Activated effector memory CD4-positive, alpha-beta T cell treated with anti-CD3 and anti-CD28 coated beads, Interleukin-2, amount 50 U/mL, for 16 hours (primary cell): ENCODE measurements at places on chromosomes 2 and 18.
A peak's percentile ranks its signal among the peaks of the same experiment; 100 is the strongest.

DNA sequence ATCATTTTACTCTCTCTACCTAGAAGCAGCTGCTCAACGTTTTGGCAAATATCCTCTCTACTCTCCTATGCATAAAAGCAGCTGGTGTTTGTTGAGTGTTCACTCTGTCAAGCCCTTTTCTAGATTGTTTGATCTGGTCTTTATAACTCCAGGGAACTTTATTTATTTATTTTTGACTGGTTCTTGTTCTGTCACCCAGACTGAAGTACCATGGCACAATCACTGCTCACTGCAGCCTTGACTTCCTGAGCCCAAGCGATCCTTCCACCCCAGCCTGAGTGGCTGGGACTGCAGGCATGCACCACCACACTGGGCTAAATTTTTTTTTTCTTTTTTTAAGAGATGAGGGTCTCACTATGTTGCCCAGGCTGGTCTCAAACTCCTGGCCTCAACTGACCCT is 12.7 kb downstream of the CATIP start:
- DNase-seq = no peak

DNA sequence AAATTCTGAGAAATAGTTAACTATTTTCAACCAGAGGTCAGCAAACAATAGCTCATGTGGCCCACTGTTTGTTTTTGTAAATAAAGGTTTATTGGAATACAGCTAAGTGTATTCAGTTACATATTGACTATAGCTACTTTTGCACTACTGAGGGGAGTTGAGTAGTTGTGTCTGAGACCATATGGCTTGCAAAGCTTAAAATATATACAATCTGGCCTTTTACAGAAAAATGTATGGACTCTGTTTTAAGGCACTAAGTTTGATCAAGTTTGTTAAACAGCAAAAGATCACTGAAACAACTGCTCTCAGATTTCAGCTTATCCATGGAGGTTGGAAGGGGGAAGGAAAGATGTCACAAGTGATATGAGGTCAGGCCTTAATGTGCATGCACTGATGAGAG is 667.1 kb downstream of the CNTNAP5 start:
- DNase-seq = no peak

- no peak for DNase-seq
These were observed 66.2 kb upstream of the FOSL2 start for GRCh38 chr2:28326469-28326805.

- no peak for DNase-seq
These were observed 32.0 kb downstream of the PKDCC start for GRCh38 chr2:42079737-42080287.

DNA sequence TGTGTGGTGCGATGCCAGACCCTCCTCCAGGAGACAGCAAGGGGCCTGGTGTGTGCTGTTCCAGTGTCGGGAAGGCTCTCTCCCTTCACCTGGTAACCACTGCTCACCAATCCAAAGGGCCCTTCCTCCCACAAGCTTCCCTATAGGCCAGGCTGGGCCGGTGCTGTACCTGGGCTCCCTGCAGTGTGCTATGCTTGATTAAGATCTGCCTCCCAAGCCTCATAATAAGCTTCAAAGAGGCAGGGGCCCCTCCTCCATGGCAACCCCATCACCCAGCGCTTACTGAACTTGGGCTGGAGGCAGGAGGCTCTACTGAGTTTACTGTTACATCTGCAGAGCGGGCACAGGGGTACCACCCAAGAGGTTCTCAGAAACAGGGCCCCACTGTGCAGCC is 4.5 kb upstream of the MAL start:
- DNase-seq = no peak

GRCh38 chr2:78682781-78683180 is 342.7 kb upstream of the REG3G start:
- DNase-seq = no peak

- DNase-seq = no peak
These were observed 40.7 kb upstream of the TANK start for GRCh38 chr2:161119483-161119882.

- DNase-seq = no peak
These were observed 51.1 kb downstream of the CTIF start for GRCh38 chr18:48589797-48590519.

DNA sequence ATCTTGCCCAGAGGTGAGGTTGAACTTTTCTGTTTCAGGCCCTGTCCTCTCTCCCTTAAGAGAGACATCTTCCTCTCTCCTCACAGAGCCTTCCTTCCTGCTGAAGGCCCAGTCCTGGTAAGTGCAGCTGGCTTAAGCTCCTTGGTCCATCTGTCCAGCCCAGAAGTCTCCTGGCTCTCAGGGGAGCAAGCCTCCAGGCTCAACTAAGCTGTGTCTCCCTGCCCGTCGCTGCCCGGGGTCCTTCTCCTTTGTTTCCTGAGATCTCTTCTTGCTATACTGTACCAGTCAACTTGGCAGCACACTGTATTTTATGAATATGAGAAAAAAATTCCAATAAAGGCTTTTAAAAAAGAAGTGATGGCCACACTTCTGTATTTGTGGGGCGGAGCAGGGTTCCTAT is 77.4 kb downstream of the KCNF1 start:
- DNase-seq = peak; percentile 16

- DNase-seq = no peak
These were observed 4.8 kb upstream of the CAPN14 start for GRCh38 chr2:31222071-31222470.
